ENCODE measurements at places on chromosomes 12 and 14.

- no peak for DNase-seq
These were observed 4.3 kb downstream of the GPR132 start for GRCh38 chr14:105060751-105061427.

- DNase-seq: no peak
These were observed 428.3 kb downstream of the DIO2 start for GRCh38 chr14:79783041-79783440.

DNA sequence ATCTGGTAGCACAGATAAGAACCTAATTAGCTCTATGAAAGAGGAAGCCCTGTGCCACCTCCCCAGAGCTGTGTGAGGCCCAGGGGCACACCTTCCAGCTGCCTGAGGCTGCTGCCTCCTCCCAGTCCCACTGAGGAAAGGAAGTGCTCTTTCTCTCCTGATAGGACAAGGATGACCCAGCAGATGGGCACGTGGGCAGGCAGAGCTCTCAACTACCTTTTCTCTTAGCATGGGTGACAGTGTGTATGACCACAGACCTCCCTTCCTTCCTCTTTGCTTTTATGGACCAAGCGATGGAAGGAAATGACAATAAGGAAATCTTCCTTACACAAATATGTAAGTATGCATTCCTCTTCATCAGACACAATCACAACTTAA is 127.6 kb upstream of the AMIGO2 start:
- no peak for DNase-seq

GRCh38 chr14:68807148-68807600 is 14.3 kb upstream of the ZFP36L1 start:
- DNase-seq: peak; percentile 29

GRCh38 chr12:112973818-112974231 is 4.5 kb upstream of the OAS2 start:
- no peak for DNase-seq

DNA sequence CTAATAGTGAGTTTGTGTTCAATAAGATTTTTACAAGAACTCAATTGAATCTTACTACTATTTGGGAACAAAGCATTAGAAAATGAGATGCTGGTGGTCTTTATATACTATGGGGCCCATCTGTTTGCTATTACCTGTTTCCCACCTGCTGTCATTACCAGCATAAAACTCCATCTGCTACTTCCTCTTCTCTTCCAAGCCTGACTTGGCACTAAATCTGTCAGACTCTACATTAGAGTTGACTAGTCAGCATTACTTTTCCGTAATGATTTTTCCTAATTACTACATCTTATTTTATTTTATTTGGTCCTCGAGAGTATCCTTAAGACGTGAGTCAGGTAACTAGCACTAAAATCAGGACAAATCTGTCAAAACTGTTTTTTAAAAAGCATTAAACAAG is 68.1 kb upstream of the KRR1 start:
- DNase-seq: no peak

DNA sequence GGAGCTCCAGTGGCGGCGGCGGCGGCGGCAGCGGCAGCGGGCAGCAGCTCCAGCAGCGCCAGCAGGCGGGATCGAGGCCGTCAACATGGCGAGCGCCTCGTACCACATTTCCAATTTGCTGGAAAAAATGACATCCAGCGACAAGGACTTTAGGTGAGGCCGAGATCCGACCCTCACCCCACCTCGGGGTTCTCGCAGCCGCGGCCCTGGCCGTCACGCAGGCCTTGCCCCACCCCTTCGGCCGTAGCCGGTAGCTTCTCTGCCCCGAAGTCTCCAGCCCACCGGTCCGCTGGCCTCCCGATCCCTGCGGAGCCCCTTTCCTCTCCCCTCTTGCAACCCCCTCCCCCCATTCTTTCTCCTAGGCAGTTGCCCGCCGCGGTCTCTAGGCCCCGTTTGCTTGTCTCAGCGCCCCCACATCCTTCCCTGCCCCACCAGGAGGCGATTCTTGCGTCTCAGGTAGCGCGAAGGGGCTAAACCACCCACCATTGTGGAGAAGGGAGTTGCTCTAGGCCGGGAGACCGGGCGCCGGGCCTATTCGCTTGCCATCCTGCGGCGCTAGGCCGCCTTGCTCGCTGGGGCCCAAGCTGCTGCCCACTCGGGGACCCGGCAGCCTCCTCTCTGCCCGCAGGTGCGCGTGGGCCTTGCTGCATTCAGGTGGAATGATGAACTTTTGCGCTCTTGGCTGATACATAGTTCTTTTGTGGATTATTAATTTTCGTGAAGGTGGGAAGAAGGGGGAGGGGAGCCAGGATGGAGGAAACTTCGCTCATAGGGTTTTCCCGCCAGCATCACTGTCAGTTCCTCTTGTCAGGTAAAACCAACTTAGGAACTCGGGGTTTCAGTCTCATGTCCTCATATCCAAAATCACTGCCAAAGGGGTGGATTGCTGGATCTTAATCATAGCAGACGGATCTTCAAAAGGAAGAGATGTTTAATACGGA is 745 bp downstream of the CAND1 start:
- peak; percentile 25 for DNase-seq

GRCh38 chr12:130126023-130126432 is 36.2 kb upstream of the FZD10 start:
- DNase-seq: no peak

DNA sequence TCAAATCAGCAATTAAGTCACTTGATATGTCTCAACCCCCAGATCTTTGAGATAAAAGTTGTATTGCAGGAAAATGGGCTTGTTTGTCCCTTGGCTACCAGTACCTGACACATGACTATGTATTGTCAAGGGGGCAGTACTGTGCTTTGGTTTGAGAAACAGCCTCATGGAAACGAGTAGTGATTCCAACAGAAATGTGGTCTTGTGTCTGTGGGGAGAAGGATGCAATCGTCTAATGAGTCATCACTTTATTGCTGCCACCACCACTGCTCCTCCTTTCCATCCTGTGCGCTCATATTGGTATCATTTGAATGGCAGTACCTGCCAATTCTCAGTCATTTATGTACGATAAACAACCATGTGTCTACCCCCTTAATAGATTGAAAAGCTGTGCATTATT is 72.8 kb upstream of the ARHGAP5 start:
- DNase-seq: peak; percentile 95

GRCh38 chr12:121613462-121613861 is 12.9 kb upstream of the ORAI1 start:
- no peak for DNase-seq
